AG04449 (cell line): ENCODE measurements at places on chromosomes 3 and 15.

DNA sequence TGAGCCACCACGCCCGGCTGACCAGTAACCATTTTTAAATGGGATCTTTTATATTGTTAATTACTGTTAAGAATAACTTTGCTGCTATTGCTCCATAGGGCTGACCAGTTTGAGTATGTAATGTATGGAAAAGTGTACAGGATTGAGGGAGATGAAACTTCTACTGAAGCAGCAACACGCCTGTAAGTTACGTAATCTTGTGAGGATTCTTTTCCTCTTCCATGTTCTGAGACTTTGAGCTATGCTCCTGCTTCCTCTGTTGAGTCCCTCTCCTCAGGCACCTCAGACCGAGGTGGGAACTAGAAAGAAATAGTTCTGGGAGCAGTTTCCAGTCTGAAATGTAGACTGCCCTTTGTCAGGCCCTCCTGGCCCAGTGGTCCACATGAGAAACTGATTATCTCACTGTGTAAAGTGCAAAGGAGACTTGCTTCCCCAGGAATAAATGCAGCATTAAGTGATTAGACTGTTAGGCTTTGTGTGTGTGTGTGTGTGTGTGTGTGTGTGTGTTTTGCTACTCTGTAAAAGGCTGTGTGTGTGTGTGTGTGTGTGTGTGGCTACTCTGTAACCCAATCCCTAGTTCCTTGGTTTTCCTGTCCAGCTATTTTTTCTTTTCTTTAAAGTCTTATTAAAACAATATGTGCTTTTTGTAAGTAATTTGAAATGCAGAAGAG, 5.2 kb downstream of the POLR2H start:
- DNase-seq, result no peak

DNA sequence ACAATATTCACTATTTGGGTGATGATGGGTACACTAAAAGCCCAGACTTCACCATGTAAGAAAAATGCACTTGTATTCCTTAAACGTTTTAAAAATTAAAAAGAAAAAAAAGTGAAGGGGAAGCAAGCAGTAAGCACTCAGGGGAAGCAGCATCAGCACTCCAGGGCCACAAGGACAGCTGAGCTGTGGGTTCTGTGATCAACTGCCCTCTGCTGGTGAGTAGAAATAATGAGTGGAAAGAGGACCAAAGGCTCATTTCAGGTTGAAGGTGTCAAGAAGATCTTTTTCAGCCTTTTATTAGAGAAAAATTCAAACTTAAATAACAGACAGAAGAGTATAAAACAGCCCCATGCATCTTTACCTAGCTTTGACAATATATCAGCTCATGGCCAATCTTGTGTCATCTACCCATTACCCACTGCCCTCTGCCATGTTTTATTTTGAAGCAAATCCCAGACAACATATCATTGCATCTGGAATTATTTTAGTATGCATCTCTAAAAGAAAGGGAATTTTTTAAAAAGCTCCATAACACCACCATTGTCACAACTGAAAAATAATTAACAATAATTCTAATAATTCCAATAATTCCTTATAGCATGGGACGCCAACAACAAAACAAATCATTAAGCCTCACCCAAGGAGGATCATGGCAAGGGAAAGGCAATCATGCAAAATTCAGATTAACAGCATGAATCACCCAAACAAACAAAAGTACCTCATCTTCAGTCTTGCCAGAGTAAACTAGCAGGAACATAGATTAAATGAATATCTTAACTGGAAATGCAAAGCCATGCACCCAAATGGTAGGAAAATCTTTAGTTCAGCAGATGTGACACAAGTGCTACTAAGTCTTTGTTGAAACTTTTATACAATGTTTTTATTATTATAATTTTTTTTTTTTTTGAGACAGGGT, 42.5 kb downstream of the TAMM41 start:
- DNase-seq, result no peak

- no peak for DNase-seq
Measured at GRCh38 chr3:148344521-148344920, 353.2 kb upstream of the AGTR1 start.

- DNase-seq, result peak; percentile 41
Measured at GRCh38 chr3:110420158-110420641, 651.4 kb upstream of the NECTIN3 start.

- no peak for DNase-seq
Measured at GRCh38 chr3:106566277-106566676, 697.5 kb upstream of the CBLB start.

DNA sequence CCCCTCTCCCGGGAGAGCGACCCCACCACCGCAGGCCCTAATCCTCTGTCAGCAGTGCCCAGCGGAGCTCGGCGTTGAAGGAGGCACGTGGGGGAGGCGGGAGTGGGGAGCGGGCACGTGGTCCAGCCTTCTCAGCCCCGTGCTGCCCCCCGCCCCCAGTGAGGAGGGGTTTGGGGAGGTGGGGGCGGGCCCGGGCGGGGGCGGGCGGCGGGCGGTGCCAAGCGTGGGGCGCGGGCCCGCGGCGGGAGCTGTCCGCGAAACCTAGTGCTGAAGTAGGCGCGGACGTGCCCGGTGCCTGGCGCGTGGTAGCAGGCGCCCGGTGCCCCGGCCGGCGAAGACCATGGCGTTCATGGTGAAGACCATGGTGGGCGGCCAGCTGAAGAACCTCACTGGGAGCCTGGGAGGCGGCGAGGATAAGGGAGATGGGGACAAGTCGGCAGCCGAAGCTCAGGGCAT, at the start of gene CPLX3:
TSS of gene CPLX3 (plus strand) at position 264 of the 456 bp plus-strand sequence. CDS start at position 341, 77 bp downstream.
- no peak for DNase-seq

- DNase-seq, result no peak
Measured at GRCh38 chr3:59862686-59863085, 812.9 kb upstream of the CFAP20DC start.

DNA sequence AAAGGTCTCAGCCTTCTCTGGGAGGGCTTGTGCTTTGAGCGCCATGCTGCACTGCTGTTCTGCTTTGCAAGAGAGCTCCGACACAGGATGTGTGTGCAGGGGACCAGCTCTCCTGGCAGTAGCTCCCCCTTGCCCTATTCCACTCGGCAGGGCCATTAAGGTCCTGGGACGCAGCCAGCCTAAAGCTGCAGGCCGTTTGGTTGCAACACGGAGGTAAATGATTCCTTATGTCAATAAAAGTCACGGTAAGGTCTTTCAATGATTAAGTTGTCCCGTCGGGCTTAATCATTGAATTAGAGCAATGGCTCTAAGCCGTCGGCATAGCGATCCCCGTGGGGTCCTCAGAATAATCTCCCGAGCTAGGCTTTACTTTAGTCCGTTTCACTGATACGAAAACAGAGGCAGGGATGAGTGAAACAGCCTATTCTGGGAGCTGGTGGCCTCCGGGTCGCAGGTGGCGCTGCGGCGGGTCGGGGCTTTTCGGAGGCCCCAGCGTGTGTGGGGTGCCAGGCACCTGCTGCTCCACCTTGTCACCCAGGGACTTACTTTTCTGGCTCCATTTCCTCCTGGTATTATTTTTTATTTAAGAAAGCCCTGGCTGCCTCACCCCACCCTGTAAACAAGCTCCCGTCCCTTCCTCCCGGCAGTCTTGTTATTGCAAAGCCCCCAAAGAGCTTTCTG, 525.2 kb downstream of the OCA2 start:
- no peak for DNase-seq

DNA sequence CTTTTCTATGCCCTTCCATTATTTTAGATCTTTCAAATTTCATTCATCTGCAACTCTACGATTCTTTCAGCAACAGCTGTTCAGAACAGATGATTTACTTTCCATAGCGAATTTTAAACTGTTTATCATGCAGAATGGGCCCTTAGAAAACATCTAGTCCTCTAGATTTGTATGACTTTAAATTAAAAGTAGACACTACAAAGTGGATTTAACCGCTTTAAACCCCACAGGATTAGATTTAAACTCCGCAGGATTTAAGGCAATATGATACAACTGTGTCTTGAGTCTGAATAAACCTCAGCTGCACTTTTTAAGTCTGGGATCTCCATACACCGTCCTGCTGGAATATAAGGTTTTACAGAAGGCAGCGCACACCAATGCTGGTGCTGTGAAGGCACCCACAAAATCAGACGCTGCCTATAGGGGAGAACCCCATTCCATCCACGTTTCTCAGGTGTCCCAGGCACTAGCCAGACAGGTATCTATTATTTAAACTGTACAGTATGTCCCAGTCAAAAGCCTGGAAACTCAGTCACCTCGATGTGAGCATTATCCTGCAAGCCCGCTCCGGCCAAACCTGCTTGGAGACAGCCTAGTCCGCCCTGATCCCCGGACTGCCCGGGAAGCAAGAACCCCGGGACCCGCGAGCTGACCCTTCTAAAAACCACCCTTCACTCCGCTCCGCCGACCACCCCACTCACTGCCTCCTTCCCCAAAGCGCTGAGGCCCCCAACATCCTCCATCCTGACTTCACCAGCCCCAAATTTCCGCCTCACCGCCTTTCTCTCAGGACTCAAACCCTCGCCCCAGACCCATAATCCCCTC, 768 bp downstream of the ANO10 start:
- DNase-seq, result no peak

GRCh38 chr3:55412545-55412944, 74.6 kb downstream of the WNT5A start:
- no peak for DNase-seq

- DNase-seq, result no peak
Measured at GRCh38 chr15:59686389-59686788, 2.7 kb downstream of the BNIP2 start.

DNA sequence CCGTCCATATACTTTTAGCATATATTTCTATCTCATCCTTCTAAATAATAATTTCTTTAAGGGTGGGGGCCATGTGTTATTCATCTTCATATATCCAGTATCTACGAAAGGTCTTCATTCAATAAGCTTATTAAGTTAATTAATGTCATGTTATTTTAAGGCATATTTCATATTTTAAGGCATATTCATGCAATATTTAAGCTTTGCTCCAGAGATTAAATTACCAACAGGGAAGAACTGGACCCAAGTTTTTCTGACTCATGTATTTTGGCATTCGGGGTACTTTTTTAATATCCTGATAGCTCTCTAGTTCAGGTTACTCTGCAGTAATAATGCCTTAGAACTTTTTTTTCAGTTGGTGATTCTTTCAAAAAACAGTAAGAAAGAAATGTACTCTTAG, 27.4 kb downstream of the PHC3 start:
- no peak for DNase-seq

- no peak for DNase-seq
Measured at GRCh38 chr3:47404955-47405790, 24.4 kb downstream of the PTPN23 start.

DNA sequence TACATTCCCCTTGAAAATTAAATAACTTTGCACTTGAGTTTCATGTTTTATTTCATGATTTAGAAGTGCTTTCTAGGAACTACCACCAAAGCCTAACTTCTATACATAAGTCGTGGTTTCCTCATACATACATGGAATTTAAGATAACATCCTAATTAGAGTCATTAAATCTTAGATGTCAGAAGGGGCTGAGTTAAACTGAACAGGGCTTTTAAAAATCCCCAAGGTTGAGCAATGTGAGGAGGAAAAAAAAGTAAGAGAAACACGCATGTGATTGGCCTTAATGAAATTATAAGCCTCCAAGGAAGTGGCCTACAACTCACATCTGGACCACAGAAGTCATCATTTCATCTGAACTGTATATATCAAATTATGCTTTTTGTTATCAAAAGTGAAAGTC, 303.1 kb upstream of the SEMA6D start:
- no peak for DNase-seq

DNA sequence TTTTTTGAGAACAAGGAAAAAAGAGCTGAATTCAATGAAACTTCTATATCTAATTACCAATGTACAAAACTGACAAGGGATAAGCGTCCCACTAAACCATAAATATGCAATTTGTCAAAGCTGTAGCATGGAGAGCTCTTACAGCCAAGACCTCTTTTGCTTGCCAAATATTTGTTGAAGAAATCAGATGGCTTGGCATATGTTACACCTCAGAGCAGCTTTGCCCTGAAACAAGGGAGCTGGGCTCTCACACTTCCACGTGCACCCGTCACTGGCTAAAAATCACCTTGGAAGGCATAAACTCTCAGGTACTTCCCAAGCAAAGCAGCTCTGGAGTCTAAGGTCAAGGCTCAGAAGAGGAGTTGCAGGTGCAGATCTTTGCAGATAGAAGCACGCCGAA, 324.7 kb upstream of the SLCO3A1 start:
- DNase-seq, result no peak

- DNase-seq, result peak; percentile 44
Measured at GRCh38 chr3:159169828-159170227, 368.0 kb downstream of the MFSD1 start.

GRCh38 chr3:138317687-138318086, 12.0 kb downstream of the NME9 start:
- no peak for DNase-seq

- DNase-seq, result no peak
Measured at GRCh38 chr3:146403792-146404191, 65.6 kb downstream of the PLSCR2 start.

- DNase-seq, result peak; percentile 21
Measured at GRCh38 chr3:42376344-42376798, 34.0 kb downstream of the LYZL4 start.

- no peak for DNase-seq
Measured at GRCh38 chr15:93324186-93324975, 235.4 kb upstream of the RGMA start.

- no peak for DNase-seq
Measured at GRCh38 chr15:36506733-36507356, 72.6 kb upstream of the CDIN1 start.

DNA sequence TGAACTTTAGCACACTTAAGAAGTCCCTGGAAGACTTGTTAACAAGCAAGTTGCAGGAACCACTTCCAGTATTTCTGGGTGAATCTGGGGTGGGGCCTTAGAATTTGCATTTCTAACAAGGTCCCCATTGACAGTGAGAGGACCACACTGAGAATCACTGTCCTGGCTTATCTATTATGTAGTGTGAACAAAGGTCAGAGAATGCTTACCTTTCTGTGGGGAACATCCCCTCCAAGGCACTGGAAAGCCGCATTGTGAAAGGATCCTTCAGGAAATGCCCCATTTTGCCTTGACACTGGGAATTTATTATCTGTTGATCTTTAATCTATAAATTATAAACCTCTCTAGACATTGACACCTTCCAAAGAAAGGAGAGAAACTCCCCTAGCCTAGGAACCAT, 74.8 kb downstream of the IGF2BP2 start:
- DNase-seq, result no peak

GRCh38 chr3:194836661-194837060, 151.0 kb downstream of the FAM43A start:
- DNase-seq, result no peak

- no peak for DNase-seq
Measured at GRCh38 chr3:175193815-175194518, 334.8 kb downstream of the NAALADL2 start.

DNA sequence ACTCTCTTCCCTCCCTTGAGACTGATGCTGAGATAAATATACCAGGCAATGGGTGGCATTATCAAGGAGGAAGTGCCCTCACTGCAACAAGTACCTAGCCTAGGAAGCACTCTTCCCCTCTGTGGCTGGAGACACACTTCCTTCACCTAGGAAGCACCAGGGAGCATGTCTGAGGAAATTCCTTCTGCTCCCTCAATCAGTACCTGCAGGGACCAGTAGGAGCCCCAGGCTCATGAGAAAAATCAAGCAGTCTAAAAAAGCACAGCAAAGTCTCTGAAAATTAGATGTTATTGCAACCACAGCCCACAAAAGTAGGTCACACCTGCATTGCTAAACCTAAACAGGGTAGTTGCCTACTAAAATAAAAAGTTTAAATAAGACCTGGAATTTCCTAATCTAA, 78.2 kb upstream of the TRPM1 start:
- DNase-seq, result no peak

- no peak for DNase-seq
Measured at GRCh38 chr15:84689858-84690257, 26.1 kb downstream of the SEC11A start.

GRCh38 chr15:58171476-58172061, 33.4 kb downstream of the AQP9 start:
- DNase-seq, result no peak

- no peak for DNase-seq
Measured at GRCh38 chr3:101249522-101249921, 70.9 kb downstream of the IMPG2 start.
